ENCODE measurements at places on chromosomes 6 and 20.

DNA sequence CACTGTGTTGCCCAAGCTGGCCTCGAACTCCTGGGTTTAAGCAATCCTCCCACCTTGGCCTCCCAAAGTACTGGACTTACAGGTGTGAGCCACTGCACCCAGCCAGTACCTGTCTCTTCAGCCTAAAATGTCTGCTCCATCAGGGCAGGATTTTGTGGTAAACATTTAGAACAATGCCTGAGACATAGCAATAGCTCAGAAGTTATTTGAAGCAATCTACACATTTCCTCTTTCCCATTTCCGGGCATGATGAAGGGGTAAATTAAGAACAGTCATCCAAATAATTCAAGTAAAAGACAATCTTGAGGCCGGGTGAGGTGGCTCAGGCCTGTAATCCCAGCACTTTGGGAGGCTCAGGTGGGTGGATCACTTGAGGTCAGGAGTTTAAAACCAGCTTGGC is 69.0 kb upstream of the ZNF217 start:
- no peak for DNase-seq
- no peaks in the 10 kb centered on the region for H3K36me3 ChIP-seq
- H3K4me1 ChIP-seq: peaks cover 49% of the 10 kb centered on the region

- H3K36me3 ChIP-seq: no peaks in the 10 kb centered on the region
- no peaks in the 10 kb centered on the region for H3K27me3 ChIP-seq
- no peak for DNase-seq
- H3K27ac ChIP-seq: no peak overlapping the region
- H3K4me1 ChIP-seq: peaks cover 9% of the 10 kb centered on the region
- H3K4me3 ChIP-seq: no peak overlapping the region
Observed at GRCh38 chr6:87277123-87277522, 45.3 kb upstream of the SMIM8 start.

GRCh38 chr6:139311831-139312230 is 20.0 kb upstream of the TXLNB start:
- no peak for DNase-seq
- H3K27me3 ChIP-seq: no peaks in the 10 kb centered on the region
- H3K36me3 ChIP-seq: peaks cover 2% of the 10 kb centered on the region
- no peak overlapping the region for H3K27ac ChIP-seq
- peaks cover 32% of the 10 kb centered on the region for H3K4me1 ChIP-seq

DNA sequence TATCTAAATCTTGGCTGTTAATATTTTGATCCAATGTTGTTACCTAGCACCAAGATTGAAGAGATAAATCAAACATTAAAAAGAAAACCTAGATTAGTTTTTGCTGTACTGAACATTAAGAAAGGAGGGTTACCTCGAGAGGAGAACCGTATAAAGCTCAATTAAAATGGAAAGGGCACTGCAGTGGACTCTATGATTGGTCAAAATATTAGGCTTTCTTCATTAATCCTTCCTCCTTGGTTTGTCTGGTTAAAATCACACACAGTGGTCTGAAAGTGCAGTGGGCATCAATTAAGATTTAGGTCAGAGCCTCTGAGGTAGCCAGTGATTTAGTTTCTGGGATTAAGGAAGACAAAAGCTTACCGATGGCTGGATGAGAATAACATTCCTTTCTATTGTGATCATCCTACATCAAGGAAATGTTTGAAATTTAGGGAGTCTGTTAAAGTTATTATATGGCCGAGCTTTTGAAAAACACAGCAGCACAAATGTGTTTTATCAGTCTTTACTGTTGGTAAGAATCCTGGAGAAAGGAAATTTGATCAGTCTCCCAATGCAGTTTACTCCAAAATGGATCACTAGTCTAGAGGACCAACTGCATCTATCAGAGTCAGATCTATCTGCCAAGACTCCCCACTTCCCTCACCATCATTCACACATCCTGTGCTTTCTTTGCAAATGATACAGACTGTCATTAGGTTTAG is 134.6 kb upstream of the NEDD9 start:
- peaks cover 45% of the 10 kb centered on the region for H3K36me3 ChIP-seq
- H3K4me3 ChIP-seq: peak overlapping the region; percentile 37
- H3K27me3 ChIP-seq: no peaks in the 10 kb centered on the region

GRCh38 chr6:143213859-143214376 is 153.2 kb downstream of the AIG1 start:
- H3K4me1 ChIP-seq: no peaks in the 10 kb centered on the region
- no peak overlapping the region for H3K27ac ChIP-seq
- H3K4me3 ChIP-seq: no peak overlapping the region
- no peak for DNase-seq
- no peaks in the 10 kb centered on the region for H3K27me3 ChIP-seq

- DNase-seq: no peak
- H3K27me3 ChIP-seq: peaks cover 11% of the 10 kb centered on the region
- H3K4me3 ChIP-seq: no peak overlapping the region
Observed at GRCh38 chr6:37429352-37429750, 3.7 kb upstream of the CMTR1 start.

- DNase-seq: no peak
- H3K4me1 ChIP-seq: no peaks in the 10 kb centered on the region
- H3K27me3 ChIP-seq: no peaks in the 10 kb centered on the region
- no peak overlapping the region for H3K27ac ChIP-seq
- no peaks in the 10 kb centered on the region for H3K36me3 ChIP-seq
Observed at GRCh38 chr20:38584099-38584763, 3.2 kb downstream of the ADIG start.

- no peaks in the 10 kb centered on the region for H3K36me3 ChIP-seq
- no peak overlapping the region for H3K27ac ChIP-seq
- no peak for DNase-seq
- H3K4me3 ChIP-seq: no peak overlapping the region
Observed at GRCh38 chr6:100167585-100167984, 173.6 kb upstream of the MCHR2 start.

- peaks cover 16% of the 10 kb centered on the region for H3K27me3 ChIP-seq
- no peaks in the 10 kb centered on the region for H3K36me3 ChIP-seq
- H3K4me3 ChIP-seq: no peak overlapping the region
- no peak overlapping the region for H3K27ac ChIP-seq
- H3K4me1 ChIP-seq: no peaks in the 10 kb centered on the region
Observed at GRCh38 chr6:160177220-160177619, 55.6 kb downstream of the SLC22A1 start.

GRCh38 chr6:52990342-52990741 is 4.7 kb downstream of the GSTA4 start:
- H3K27me3 ChIP-seq: peaks cover 4% of the 10 kb centered on the region
- peak; percentile 53 for DNase-seq
- peaks cover 64% of the 10 kb centered on the region for H3K4me1 ChIP-seq
- H3K4me3 ChIP-seq: peak overlapping the region; percentile 13
- H3K27ac ChIP-seq: peak overlapping the region; percentile 83

- peak; percentile 40 for DNase-seq
- H3K4me1 ChIP-seq: peaks cover 24% of the 10 kb centered on the region
- no peak overlapping the region for H3K4me3 ChIP-seq
- no peak overlapping the region for H3K27ac ChIP-seq
- H3K27me3 ChIP-seq: no peaks in the 10 kb centered on the region
Observed at GRCh38 chr6:33279971-33280511, 3.1 kb downstream of the B3GALT4 start.

DNA sequence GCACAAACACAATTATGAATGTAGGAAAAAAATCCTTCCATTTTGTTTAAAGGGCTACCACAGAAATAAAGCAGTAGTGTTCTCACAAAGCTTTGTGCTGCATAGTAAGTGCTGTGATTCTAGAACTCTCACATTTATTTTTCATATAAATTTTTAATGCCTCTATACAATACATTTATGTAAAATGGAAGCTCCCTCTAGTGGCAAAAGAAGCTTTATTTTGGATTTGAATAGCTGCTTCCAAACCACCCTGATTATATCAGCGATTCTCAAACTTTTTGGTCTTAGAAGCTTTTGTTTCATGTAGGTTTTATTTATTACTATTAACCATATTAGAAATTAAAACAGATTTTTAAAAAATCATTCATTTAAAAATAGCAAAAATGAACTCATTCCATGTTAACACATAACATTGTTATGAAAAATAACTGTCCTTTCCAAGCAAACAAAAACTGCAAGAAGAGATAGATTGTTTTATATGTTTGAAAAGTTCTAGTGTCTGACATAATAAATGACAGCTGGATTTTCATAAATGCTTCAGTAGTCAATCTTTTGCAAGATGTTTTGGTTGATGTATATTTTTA is 38.4 kb downstream of the HS3ST5 start:
- no peaks in the 10 kb centered on the region for H3K4me1 ChIP-seq
- peaks cover 2% of the 10 kb centered on the region for H3K27me3 ChIP-seq
- no peak overlapping the region for H3K4me3 ChIP-seq
- DNase-seq: no peak
- H3K27ac ChIP-seq: no peak overlapping the region
- no peaks in the 10 kb centered on the region for H3K36me3 ChIP-seq

GRCh38 chr6:44917430-44917829 is 410.7 kb upstream of the RUNX2 start:
- H3K27me3 ChIP-seq: no peaks in the 10 kb centered on the region
- DNase-seq: no peak
- no peak overlapping the region for H3K27ac ChIP-seq
- H3K4me3 ChIP-seq: no peak overlapping the region

GRCh38 chr6:1700278-1700967 is 90.7 kb downstream of the FOXC1 start:
- H3K36me3 ChIP-seq: no peaks in the 10 kb centered on the region
- DNase-seq: no peak
- H3K4me3 ChIP-seq: no peak overlapping the region

DNA sequence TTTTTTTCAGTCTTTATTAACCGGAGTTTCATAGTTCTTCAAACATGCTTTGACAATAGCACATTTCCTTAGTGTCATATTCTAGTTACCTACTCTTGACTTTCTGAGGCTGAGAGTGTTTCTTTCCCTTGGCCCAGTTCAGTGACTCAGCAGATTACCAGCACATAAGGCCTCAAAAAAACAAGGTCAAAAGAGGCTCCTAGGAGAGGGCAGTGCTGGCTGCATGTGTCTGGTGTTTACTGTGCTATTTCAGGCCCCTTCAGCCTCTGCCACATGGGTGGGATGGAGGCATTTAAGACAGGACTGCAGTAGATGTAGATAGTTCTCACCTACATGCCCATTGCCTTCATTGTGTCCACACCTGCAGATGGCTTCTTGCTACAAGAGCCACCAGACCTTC is 198.2 kb upstream of the SSTR4 start:
- no peak for DNase-seq
- no peak overlapping the region for H3K4me3 ChIP-seq
- H3K27ac ChIP-seq: no peak overlapping the region
- no peaks in the 10 kb centered on the region for H3K27me3 ChIP-seq
- H3K36me3 ChIP-seq: no peaks in the 10 kb centered on the region
- no peaks in the 10 kb centered on the region for H3K4me1 ChIP-seq

GRCh38 chr20:63538204-63539091 is 1.3 kb upstream of the PTK6 start:
- peak overlapping the region; percentile 68 for H3K4me3 ChIP-seq
- peak overlapping the region; percentile 85 for H3K27ac ChIP-seq
- no peaks in the 10 kb centered on the region for H3K27me3 ChIP-seq

GRCh38 chr6:99668036-99668705 is 61.5 kb downstream of the PRDM13 start:
- DNase-seq: no peak
- H3K4me1 ChIP-seq: no peaks in the 10 kb centered on the region
- H3K27ac ChIP-seq: no peak overlapping the region

GRCh38 chr6:21856844-21857243 is 263.3 kb downstream of the SOX4 start:
- no peak for DNase-seq
- no peaks in the 10 kb centered on the region for H3K36me3 ChIP-seq
- peaks cover 10% of the 10 kb centered on the region for H3K4me1 ChIP-seq
- H3K4me3 ChIP-seq: no peak overlapping the region
- H3K27me3 ChIP-seq: peaks cover 2% of the 10 kb centered on the region

DNA sequence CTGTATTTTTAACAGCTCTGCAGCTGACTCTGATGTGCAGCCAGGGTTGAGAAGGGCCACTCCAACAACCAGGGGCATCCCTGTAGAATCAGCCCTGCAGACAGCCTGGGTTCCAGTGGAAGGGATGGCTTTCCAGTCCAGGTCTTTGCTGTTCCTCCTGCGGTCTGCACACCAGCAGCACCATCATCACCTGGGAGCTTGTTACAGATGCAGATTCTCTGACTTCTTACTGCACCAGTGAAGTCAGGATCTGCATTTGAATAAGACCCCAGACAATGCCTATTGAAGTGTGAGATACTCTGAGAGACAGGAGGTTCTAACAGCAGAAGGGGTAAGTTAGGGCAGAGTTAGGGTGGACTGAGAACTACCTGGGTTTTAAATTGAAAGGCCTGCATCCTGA is 151.3 kb downstream of the F13A1 start:
- DNase-seq: no peak
- H3K27ac ChIP-seq: no peak overlapping the region
- peaks cover 6% of the 10 kb centered on the region for H3K27me3 ChIP-seq
- H3K4me1 ChIP-seq: no peaks in the 10 kb centered on the region
- H3K36me3 ChIP-seq: no peaks in the 10 kb centered on the region

- H3K36me3 ChIP-seq: peaks cover 2% of the 10 kb centered on the region
- peaks cover 23% of the 10 kb centered on the region for H3K4me1 ChIP-seq
- no peak overlapping the region for H3K4me3 ChIP-seq
Observed at GRCh38 chr6:155968921-155969320, 513.3 kb upstream of the NOX3 start.

GRCh38 chr20:41577129-41578009 is 40.8 kb downstream of the CHD6 start:
- peaks cover 63% of the 10 kb centered on the region for H3K4me1 ChIP-seq
- no peak overlapping the region for H3K4me3 ChIP-seq
- no peak for DNase-seq
- no peak overlapping the region for H3K27ac ChIP-seq
- H3K36me3 ChIP-seq: peaks cover 6% of the 10 kb centered on the region
- H3K27me3 ChIP-seq: no peaks in the 10 kb centered on the region

GRCh38 chr6:148440877-148441453 is 98.3 kb downstream of the SASH1 start:
- H3K36me3 ChIP-seq: no peaks in the 10 kb centered on the region
- H3K4me1 ChIP-seq: peaks cover 15% of the 10 kb centered on the region
- H3K27ac ChIP-seq: no peak overlapping the region
- H3K4me3 ChIP-seq: no peak overlapping the region

DNA sequence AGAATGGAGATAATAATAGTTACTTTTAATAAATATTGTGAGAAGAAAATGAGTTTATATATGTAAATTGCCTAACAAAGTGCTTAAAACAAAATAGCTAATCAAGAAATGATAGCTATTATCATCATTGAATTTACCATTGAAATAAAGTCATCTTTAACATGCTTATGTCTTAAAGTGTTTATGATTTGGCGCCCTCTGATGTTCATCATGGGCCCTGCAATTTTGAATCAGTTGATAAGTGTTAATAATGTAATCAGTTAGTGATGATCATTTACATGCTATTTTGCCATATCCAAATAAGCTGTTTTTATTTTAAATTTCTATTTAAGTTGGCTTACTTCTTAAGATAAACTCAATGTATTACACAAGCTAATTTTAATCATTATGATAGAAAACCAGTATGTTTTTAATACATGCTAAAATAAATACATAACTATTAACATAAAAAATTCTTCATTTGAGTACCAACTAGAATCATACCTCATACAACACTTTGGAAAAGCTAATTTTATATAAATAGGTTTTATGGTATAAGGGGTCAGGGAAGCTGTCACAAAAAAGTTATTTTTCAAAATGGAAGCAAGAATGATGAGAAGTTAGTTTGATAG is 39.2 kb upstream of the TPD52L1 start:
- H3K27me3 ChIP-seq: no peaks in the 10 kb centered on the region
- H3K36me3 ChIP-seq: peaks cover 3% of the 10 kb centered on the region
- H3K4me1 ChIP-seq: no peaks in the 10 kb centered on the region
- H3K4me3 ChIP-seq: no peak overlapping the region
- peak; percentile 66 for DNase-seq
- no peak overlapping the region for H3K27ac ChIP-seq
